ENCODE measurements at places on chromosomes 2 and 18.

DNA sequence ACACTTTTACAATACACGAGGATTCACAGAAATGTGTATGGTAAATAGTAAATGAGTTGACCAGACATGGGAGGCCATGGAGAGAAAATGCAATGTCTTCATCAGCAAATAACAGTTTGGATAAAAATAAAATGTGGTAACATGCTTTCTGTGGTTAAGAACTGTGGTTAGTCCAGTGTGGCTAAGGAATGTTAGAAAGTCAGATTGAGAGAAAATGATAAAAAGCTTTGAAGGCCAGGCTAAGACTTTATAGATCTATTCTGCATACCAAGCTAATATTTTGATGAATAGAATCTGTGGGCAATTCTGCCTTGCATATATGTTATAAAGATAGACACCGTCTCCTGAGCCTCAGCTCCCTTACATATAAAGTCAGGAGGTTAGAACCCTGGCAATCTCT is 215.9 kb downstream of the SOX11 start:
- no peak for DNase-seq

GRCh38 chr2:222859786-222860612 is 837 bp upstream of the ACSL3 start:
- DNase-seq = no peak

DNA sequence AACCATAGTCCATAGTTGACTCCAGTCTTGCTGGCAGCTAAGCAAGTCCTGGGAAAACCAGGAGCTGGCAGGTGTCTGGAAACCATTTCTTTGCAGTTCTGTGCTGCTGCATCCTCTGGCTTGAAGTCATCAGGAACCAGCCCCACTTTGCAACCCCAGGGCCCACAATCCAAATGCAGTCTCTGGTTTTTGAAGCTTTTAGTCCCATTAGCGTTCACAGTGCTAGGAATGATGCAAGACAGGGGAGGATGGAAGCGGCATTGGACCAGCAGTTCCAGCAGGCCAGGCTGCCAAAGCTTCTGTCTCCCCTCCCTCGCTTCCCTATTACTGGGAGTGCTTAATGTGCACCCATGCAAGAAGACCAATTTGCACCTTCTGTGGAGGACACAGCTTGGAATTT is 106.4 kb downstream of the ZBTB7C start:
- DNase-seq = no peak

DNA sequence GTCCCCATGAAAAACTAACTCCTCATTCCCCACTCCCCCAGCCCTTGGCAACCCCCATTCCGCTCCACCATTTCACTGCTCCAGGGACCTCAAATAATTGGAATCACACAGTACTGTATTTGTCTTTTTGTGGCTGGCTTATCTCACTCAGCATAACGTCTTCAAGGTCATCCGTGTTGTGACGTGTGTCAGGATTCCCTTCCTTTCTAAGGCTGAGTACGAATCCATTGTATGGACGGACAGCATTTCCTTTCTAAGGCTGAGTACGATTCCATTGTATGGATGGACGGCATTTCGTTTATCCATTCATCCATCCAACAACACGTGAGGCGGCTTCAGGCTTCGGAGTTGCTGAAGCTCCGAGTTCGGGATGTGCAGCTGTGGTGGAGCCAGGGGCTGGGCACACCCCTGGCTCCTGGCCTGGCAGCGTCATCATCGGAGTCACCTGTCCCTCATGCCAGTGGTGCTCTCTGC is 1.2 kb upstream of the ASB1 start:
- no peak for DNase-seq

- DNase-seq = no peak
These were observed 48.8 kb downstream of the SLC9A2 start for GRCh38 chr2:102668171-102668570.

DNA sequence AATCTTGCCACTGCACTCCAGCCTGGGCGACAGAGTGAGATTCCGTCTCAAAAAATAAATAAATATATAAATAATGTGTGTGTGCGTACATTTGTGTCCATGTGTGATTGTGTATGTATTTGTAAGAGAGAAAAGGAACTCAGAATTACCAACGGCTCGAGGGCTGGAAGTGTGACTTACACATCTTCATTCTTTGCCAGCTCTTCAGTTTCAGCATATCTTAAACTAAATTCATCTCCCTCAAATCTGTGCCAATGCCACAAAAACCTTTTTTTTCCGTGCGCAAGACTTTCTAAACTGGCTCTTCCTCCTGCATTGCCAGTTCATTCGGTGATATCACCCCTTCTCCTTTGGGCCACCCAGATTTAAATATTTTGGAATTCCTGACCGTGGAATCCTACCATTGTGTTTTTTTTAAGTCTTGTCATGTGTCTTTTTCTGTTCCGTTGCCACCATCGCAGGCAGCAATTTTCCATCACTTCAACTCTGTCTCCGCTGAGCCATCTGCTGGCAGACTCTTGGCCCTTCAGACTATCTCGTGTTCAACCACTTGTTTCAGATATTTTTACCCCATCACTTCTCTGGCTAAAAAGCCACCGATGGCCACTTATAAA is 77.0 kb upstream of the ZNF532 start:
- no peak for DNase-seq

DNA sequence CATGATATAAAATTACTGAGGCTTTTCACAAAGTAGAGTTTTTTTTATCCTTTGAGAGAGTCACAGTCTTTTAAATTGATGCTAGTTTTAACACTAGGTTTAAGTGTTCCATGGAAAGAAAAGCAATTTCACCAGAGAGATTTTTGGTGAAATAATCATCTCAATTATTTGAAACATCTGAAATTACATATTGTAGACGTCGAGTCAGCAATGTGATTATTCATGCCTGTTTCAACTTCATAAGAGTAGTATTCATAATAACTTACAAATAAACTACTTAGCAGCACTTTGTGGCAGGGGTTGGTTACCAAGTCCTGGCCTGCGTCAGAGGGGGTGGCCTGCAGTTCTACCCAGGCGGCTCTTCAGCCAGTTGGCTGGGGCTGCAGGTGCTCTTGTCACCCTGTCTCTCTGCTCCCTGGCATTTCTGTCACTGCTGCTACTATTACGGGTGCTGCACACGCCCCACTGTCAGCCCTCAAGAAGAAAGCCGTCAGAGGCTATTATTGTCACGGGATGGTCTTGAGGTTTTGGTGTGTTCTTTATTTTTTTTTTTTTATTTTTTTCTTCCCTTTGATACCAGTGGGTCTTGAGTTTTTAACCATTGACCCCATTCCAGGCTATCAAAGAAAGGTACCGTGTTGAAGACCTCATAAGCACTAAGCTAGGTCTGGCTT is 50.4 kb downstream of the MALT1 start:
- no peak for DNase-seq

GRCh38 chr2:94947097-94948016 is 76.1 kb downstream of the TEKT4 start:
- no peak for DNase-seq

DNA sequence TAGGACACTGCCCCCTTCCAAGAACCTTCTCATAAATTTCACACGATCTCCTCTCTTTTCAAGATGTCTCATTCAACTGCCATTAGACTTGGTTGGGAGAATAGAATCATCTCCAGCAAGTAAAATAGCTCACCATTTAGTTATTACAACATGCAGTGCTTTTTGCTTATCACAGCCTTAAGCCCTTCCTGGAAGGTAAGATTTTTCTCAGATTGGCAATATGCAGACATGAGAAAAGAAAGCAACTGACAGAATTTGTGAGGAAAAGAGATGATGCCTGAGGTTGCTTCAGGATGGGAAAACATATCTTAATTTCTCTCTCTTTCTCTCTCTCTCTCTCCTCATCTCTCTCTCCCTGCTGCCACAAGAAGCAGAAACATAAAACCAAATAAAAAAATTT is 855.1 kb upstream of the ACVR2A start:
- DNase-seq = no peak

DNA sequence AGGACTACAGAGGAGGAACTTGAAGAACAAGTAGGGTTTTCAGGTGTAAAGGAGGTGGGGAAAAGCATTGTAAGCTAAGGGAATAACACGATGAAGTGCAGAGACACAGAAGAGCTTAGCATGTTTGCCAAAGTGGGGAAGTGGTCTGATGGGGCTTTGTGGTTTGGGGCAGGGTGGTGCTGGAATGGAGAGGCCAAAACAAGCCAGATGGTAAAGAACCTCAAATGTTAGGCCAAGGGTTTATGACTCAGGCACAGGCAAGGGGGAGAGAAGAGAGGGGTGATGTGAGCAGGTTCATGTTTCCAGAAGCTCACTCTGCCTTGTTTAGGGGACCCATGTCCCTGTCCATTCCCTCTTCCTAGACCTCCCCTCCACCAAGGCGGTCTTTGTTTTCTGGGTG is 104.5 kb upstream of the YWHAQ start:
- DNase-seq = no peak

DNA sequence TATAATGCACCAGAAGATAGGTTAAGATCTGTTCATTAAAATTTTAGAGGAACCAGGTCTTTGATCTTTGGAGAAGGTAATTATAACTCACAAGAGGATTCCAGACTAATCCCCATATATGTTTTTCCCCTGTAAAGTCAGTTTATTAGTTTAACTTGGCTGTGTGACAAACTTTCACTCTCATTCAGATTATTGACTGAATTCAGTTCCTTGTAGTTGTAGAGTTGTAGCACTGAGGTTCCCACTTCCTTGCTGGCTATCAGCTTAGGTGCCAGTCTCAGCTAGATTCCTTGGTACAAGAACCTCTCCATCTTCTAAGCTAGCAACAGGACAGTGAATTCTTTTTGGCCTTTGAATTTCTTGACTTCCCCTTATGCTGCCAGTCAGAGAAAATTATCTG is 19.1 kb downstream of the REG1A start:
- DNase-seq = no peak

DNA sequence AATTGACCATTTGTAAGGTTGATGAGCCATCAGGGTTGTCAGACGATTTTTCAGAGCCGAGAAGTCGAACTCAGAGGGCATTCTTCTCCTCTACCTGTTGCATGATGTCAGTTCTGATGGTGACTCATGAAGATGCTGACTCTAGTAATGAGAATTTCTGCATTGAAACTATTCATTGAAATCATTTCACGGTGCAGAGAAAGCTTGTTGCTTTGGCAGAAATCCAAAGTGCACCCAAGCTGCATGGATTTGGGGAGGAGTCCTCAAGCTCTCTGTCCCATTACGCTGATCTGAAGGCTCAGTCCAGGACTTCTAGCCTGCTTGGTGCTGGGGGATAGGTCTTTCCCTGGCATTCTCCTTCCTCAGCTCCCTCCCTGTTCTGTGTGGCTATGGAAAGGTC is 125.7 kb upstream of the PXDN start:
- no peak for DNase-seq

DNA sequence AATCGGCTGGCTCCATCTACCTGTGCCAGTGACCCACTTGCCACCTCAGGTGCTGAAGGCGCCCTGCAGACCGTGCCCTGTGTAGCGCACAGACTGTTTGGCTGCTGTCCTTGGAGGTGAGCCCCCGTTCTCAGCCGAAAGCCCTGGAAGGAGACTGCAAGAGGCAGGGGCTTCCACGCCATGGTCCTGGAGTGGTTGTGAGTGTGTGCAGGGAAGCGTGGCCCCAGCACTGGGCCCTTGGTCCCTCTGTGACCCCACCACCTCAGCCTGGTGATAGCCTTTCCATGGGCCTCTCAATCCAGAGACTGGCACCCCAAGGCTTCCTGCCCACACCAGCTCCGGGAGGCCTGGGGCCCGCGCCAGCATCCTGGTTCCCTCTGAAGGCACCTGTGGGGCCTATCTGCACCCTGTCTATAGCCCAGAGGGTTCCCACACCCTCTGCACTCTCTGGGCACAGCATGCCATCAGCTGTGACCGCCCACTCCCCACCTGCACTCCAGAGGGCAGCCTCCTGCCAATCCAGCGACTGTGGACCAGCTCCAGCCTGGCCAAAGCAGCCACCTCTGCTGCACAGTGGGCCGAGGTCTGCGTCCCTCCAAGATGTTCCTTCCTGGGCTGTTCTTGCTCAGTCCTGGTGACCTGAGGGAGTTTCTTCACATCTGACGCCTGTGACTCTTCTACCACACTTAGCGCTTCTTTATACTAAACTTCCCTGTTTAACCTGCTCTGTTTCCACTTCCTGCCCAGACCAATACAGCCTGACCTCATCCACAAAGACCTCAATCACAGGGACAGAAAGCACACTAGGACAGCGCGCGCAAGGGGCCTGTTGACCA is 109.5 kb downstream of the EIPR1 start:
- DNase-seq = no peak

DNA sequence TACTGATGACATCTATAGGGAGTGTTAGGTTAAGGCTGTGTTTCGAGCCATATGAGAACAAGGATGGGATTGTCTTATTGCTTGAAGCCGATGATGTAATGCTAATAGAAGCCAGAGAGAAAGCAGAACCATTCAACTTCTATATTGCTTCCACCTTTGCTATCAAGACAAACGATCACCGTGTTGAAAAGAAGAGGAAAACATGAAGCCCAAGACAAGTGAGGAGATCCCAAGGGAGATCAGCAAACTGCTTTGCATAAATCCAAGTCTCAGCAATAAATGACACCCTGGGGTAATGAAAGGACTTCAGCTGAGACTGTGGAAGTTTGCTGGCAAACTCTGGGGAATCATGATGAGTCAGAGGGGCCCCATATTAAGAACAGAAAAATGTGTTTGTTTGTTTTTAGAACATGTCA is 206.2 kb downstream of the NCKAP5 start:
- DNase-seq = no peak

GRCh38 chr18:23494992-23495391 is 8.3 kb upstream of the RMC1 start:
- DNase-seq = no peak

DNA sequence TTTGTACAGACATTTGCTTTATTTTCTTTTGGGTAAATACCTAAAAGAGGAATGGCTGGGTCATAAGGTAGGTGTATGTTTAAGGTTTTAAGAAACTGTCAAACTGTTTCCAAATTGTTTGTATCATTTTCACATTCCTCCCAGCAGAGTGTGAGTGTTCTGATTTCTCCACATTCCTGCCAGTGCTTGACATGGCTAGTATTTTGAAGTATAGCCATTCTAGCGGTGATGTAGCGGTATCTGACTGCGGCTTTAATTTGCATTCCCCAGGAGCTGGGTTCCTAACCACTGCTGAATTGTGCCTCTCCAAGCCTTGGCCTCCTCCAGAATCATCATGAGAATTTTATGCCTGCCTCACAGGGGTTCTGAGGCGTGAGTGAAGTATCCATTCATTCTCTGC is 61.8 kb upstream of the ARL4C start:
- no peak for DNase-seq

GRCh38 chr2:235510318-235510717 is 16.5 kb downstream of the AGAP1 start:
- no peak for DNase-seq

DNA sequence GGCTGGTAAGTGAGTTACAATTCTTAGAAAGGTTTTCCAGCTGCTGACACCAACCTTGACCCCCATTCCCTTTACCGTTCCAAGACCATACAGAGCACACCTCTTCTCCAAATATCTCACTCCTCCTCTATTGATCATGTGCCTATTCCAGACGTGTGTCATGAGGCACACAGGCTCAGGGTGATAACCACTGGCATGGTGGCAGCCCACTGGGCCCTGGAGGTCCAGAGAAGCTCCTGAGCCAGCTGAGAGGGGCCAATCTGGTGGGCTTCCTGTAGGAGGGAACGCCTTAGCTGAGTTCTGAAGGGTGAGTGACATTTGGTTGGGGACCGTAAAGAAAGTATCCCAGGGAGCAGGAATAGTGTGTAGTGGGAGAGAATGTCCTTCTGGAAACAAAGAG is 28.3 kb downstream of the ZAP70 start:
- DNase-seq = no peak

Measured in stimulated activated CD4-positive, alpha-beta T cell treated with anti-CD3 and anti-CD28 coated beads, Interleukin-1b, Interleukin-23, amount 100 ng/mL, for 48 hours (primary cell).